CD4-positive, alpha-beta T cell treated with Interleukin-6 for 4 hours (primary cell): ENCODE measurements at places on chromosomes 2 and 18.

- DNase-seq = no peak
Measured at GRCh38 chr2:176575237-176575744, 306.0 kb downstream of the MTX2 start.

- no peak for DNase-seq
Measured at GRCh38 chr2:1321321-1321720, 91.9 kb upstream of the TPO start.

- no peak for DNase-seq
Measured at GRCh38 chr2:197994751-197995150, 190.4 kb downstream of the PLCL1 start.

GRCh38 chr18:31432316-31432715, 15.2 kb upstream of the DSG3 start:
- DNase-seq = no peak

GRCh38 chr2:201953880-201954279, 79.8 kb upstream of the FZD7 start:
- DNase-seq = no peak

- no peak for DNase-seq
Measured at GRCh38 chr2:174465327-174465726, 21.5 kb downstream of the GPR155 start.

GRCh38 chr2:174692256-174692919, 71.9 kb downstream of the CHRNA1 start:
- DNase-seq = no peak

DNA sequence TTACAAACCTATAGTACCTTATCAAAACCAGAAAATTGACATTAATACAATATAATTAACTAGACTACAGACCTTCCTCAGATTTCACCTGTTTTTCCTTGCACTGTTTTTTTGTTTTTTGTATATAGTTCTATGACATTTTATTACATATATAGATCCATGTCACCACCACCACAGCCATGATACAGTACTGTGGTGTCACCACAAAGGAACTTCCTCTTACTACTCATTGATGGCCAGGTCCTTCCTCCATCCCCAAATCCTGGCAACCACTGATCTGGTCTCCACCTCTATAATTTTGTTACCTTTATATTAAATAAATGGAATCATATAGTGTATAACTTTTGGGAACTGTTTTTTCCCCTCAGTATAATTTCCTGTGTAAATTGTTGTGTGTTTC, 19.4 kb upstream of the ATP6V1B1 start:
- DNase-seq = no peak

GRCh38 chr2:97970293-97971060, 25.3 kb downstream of the TMEM131 start:
- no peak for DNase-seq

DNA sequence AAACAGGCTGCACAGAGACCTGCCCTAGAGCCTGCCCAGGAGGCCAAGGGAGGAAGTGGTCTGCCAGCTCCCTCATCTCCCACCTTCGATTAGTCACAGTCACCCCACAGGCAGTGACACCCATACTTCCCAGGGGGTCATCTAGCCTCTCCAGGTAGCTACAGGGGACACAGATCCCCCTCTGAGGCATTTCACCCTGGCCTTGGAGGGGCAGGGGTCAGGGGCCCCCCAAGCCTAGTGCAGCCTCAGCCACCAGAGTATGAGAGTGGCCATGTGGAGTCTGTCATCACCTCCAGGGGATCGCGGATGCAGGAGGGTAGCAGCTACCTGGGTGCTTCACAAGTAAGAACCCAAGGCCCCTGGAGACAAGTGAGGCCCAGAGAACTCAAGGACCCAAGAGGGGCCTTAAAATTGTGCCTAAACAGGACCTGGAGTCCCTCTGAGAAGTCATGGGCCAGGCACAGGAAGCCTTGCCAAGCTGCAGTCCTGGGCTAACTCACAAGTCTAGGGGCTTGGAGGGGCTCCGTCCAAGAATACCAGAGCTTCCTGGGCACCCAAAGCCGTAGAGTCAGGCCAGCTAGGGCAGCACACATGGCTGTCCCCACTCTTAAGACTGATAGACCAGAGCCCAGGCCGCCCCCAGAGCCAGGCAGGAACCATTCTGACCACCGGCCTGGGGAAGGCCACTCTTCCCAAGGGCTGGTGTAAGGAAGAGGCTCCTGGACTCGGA, 354.3 kb upstream of the ID2 start:
- DNase-seq = no peak

DNA sequence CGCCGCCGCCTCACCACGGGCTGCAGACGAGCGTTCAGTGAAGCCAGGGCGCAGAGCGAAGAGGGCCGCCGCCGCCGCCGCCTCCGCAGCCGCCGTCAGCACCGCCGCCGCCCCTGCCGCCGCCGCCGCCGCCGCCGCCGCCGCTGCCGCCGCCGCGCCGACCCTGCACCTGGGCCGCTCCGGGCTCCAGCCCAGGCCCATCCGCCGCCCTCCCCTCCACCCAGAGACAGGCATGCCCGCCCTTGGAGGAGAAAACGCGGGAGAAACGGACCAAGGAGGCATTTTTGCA, 3.0 kb downstream of the POU3F3 start:
- no peak for DNase-seq

- DNase-seq = no peak
Measured at GRCh38 chr2:189824694-189825396, 40.6 kb downstream of the PMS1 start.
